ENCODE measurements at places on chromosomes 7 and 10.

- no peak for DNase-seq
Measured at GRCh38 chr10:36163827-36164226, 521.7 kb upstream of the FZD8 start.

DNA sequence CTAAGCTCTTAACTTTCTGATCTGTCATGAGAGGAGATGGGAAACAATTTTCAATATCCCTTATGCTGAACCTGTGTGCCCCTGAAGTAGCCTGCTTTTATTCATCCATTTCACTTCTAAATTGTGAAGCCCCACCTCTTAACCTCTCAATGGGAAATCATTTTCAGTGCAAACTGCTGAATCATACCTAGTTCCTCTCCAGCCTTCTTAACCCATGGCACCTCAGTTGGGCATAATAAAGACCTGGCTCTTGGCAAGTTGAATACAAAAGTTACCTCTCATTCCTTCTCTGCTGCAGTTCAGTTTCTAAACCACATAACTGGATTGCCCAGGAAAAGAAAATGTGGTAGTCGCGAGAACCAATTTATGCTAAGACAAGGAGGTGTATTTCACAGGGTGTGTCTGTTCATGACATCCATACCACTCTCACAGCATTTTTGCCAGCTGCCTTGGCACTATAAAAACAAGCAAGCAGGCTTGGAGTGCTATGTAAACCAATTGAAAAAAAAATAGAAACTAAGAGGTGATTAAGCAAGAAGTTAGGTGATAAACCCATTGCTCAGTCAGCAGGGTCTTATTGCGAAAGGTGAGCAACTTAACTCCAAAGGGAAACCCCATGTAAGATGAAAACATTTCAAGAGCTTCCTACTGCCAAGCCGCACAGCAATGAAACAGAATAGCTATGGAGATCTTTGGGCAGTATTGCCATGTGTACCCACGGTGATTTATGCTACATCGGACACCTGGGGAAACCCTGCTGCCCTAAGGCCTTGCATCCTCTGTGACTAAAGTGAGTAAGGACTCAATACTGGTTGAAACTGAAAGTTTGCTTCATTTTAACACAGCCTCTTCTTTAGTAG is 57.0 kb upstream of the DKK1 start:
- DNase-seq = no peak

- no peak for DNase-seq
Measured at GRCh38 chr7:157856873-157857577, 520.2 kb downstream of the DNAJB6 start.

DNA sequence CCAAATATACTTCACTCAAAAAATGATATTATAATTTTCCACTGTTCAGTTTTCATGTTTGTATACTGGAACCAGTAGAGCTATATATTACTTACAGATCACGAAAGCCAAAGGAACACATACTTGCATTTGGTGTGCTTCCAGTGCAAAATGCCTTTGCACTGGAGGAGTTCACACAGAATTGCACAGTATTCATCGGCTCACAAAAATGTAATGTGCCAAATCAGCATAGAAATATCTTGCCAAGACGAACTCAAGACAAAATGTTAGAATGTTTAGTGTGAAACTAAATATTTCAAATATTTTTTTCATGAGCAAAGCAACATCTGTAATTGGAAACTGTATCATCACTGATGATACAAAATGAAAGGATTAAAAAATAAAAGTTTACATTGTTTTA is 646.2 kb upstream of the SEMA3D start:
- DNase-seq = no peak

GRCh38 chr7:80848841-80849240 is 70.0 kb downstream of the SEMA3C start:
- no peak for DNase-seq

All from HS-27A (cell line).